Left lobe of liver (tissue), 2 donors: ENCODE measurements at places on chromosomes 5 and 9.

DNA sequence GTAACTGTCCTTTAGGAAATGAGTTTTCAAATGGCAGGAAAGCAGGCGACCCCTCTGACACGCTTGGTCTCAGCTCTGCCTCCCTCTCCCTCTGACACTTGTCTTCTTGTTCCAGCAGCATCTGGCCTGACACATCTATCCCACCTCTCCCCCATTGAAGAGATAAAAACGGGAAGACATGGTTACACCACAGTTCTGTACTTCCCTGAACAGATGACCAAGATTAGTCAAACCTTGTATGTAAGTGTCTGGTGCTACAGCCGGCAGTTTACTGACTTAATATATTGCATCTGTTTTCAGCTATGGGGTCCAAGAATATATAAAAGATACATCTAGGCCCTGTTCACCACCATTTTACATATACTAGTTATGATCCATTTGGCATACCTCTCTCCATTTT is 29.6 kb upstream of the MLLT3 start:
- DNase-seq = no peak

GRCh38 chr5:44542470-44542869 is 153.2 kb upstream of the FGF10 start:
- no peak for DNase-seq

GRCh38 chr5:139788294-139788910 is 7.2 kb upstream of the PSD2 start:
- DNase-seq = no peak

DNA sequence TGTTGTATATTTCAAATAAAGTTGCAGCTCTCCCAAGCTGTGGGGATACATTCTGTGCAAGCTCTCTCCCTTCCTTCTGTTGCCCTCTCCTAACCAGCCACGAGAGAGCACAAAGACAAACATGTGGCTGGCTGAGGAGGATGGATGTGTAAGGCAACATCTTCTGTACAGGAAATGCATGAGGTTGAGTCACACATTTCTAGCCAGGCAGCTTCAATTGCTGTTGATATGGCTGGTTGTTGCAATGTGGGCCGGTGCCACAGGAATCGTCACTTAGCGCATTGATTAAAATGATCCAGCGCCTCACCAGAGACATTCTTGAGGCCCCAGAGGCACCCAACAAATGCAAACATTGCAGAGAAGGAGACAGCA is 207.1 kb downstream of the ICE1 start:
- DNase-seq = no peak

- DNase-seq = no peak
These were observed 88.8 kb downstream of the LURAP1L start for GRCh38 chr9:12863618-12864017.

DNA sequence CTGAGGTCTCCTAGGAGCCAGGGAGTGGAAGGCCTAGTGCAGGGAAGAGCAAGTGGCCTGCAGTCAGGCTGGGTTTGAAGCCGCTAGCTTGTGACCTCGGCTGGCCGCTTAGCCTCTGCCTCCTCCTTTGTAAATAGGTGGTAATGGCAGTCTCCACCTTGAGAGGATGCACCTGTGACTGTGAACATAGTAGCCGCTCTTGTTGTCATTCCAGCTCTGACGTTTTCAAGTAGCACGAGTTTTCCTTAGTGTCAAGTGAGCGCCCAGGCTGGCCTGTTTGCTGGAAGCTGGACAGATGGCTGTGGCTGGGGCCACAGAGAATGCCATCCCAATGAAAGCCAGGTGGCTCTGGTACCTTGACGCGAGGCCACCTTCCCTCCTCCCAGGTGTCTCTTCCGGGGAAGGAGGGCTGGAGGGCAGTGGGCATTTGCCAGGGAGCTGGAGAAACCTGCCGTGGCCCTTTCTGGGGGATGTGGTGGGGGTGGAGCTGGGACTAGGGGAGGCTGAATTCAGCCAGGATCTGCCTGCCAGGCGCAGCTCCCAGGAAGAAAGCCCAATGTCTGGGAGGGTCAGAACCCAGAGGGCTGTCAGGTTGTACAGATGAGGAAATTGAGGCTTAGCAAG is 2.5 kb downstream of the ASS1 start:
- DNase-seq = no peak

DNA sequence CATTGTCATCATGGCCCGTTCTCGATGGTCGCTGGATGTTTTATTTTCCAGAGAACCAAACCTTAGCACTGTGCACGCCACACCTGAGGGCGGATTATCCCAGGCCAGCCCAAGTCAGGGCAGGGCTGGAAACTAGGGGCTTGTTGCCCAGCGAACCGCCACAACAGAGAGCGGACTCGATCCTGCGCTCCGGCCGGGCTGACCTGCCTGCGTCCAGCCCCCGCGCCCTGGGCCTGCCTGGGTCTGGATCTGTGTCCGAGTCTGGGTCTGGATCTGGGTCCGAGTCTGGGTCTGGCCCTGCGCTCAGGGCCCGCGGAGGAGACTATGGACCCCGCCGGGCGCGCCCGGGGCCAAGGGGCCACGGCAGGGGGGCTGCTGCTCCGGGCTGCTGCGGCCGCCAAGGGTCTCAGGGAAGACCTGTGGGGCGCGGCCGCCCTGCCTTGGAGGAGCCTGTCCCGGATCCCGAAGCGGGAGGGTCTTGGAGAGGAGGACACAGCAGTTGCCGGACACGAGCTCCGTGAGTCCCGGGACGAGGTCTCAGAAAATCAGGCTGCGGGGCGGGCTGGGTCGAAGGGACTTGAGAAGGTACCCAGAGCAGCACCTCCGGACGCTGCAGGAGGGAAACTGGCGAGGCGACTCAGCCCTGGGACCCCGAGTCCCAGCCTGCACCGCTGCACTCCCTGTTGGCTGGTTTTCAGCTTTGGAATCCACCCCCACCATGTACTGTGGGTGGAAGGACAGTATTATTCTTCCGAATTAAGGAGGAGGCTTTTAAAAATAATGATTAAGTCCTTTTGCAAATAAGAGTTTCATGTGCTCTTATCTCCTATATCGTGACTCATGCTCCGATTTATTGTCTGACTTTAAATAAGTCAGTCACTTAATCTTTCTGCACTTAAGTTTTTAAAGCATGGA is at the start of gene ANKDD1B:
Gene ANKDD1B, plus strand, starts transcription at position 143 of the 915 bp plus-strand sequence. Its CDS starts 182 bp downstream, at position 325.
- DNase-seq = no peak

DNA sequence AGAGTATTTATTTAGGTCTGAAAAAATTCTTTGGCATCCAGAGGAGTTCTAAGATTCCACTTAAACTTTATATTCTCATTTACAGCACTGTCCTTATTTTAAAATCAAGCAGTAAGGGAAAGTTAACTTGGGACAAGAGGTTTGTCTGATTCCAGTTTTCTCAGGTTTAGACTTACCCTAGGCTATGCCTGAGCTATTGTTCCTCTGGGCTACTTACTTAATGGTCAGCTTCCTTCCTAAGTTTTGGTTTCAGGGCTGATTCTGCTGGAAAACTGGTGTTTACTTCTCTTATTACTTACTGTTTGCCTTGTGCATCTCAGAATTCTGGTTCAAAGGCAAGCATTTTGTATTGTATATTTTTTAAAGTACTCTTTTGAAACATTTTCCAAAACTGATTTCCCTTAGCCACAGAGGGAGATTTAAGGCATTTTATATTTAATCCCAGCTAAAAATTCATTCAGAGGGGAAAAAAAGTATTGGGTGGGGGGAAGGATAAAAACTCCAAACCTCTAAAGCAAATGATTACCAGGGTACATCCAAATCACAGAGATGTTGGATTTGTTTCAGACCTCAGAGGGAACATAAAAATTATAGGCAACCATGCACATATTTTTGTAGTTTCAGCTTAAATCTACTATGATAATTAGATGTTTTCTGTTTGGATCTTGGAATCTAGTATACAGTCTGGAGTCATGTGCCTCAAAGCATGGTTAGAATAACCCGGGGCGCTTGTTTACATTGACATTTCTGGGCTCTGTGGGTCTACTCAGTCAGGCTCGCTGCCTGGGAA is 290.0 kb downstream of the ARHGAP26 start:
- DNase-seq = no peak
